ENCODE measurements at places on chromosomes 2 and 18.

GRCh38 chr2:43212931-43213330 is 13.5 kb downstream of the ZFP36L2 start:
- no peak for DNase-seq

GRCh38 chr18:54094474-54094873 is 130.0 kb downstream of the MBD2 start:
- no peak for DNase-seq

DNA sequence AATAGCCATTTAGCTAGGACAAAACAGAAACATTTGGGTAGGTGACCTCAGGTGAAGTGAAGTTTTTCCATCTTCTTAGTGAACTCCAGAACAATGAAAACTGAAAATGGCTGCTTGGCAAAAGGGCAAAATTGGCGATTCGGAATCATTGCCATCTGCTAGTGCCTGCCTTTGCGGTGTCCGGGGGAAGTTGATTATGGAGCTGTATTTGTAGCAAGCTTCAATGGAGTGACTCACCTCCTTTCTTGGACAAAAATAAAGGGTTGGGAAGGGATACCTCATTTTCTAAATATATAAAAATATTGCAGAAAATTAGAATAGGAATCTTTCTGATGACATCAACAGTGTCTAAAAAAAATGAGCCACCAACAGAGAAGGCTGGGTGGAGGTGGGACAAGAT is 460.5 kb downstream of the TGIF1 start:
- DNase-seq: no peak

GRCh38 chr2:29270701-29271121 is 155.5 kb downstream of the CLIP4 start:
- DNase-seq: no peak

Data from natural killer cell (primary cell).